ENCODE measurements at places on chromosomes 7 and 10.

DNA sequence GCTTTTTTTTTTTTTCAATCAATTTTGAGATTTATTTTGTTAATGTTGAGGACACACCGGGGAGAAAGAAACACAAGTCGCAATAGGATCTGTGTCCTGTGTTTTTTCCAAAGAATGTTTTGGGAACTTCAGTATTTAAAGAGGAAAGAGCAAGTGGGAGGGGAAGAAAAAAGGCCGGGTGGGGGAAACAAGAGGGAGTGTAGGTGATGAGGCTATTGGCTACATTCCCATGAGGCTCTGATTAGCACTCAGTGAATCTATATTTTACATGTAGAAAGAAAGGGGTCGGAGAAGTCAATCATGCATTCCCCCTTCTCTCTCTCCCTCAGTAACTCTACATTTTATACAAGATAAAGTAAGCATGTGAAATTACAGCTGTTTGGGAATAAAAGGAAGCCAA is 4.1 kb downstream of the ZNF680 start:
- no peak for DNase-seq

DNA sequence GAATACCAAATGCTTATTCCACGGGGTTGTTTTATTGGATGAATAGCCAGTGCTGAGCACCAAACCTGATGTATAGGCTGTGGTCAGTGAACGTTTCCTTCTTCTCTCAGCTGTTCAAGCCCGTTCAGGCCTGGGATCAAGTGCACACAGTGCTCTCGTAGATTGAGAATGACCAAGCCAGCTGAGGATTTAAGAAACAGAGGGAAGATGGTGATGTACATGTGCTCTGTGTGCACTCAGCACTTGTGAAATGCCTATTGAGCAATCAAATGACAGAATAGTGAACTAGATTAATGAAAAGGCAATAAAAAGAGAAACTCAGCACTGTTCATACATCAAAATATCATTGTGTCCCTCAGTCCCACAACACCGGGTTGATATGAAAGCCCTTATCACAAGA is 302.5 kb downstream of the BMPER start:
- DNase-seq = no peak

DNA sequence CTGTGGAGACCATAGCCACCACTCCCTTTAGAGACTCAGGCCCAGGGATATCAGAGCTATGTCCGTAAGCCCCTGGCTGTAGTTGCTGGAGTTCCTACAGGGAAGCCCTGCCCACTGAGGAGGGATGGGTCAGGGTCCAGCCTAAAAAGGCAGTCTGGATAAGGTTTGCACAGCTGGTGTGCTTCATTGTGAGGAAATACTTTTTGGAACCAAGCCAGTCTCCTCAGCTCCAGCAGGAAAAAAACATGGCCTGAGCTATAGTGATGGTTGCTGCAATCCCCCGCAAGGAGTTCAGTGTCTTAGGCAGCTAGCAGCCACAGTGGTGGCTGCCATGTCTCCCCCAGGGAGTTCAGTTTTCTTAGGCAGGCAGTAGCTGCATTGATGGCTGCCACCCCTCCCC is 52.6 kb upstream of the CYP2C8 start:
- DNase-seq = no peak

GRCh38 chr10:125765835-125766234 is 9.8 kb downstream of the MMP21 start:
- DNase-seq = no peak

DNA sequence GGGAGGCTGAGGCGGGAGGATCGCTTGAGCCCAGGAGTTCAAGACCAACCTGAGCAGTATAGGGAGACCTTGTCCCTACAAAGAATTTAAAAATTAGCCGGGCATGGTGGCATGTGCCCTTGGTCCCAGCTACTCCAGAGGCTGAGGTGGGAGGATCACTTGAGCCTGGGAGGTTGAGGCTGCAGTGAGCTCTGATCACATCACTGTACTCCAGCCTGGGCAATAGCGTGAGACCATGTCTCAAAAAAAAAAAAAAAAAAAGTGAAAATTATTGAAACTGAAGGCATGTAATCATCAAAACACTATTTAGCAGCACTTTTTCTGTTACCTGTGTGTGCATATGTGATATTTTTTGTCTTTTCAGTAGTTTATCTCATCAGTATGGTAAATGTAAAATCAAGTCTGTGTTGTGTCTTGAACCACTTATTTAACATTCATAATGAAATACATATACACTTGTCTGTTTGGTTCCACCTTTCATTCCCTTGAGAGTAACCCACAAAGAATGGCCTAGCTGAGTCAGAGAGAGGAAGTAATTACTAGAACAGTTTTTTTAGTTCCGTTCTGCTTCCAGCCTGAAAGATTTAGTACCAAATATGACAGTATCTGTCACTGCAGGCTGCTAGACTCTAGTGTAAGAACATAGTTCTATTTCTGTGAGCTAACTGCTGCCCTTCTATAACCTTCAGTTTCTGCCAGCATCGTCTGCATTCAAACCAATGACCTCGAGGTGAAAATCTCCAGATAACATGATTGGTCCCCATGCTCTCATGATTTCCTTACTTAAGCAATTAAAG is 68.6 kb downstream of the MMRN2 start:
- no peak for DNase-seq

DNA sequence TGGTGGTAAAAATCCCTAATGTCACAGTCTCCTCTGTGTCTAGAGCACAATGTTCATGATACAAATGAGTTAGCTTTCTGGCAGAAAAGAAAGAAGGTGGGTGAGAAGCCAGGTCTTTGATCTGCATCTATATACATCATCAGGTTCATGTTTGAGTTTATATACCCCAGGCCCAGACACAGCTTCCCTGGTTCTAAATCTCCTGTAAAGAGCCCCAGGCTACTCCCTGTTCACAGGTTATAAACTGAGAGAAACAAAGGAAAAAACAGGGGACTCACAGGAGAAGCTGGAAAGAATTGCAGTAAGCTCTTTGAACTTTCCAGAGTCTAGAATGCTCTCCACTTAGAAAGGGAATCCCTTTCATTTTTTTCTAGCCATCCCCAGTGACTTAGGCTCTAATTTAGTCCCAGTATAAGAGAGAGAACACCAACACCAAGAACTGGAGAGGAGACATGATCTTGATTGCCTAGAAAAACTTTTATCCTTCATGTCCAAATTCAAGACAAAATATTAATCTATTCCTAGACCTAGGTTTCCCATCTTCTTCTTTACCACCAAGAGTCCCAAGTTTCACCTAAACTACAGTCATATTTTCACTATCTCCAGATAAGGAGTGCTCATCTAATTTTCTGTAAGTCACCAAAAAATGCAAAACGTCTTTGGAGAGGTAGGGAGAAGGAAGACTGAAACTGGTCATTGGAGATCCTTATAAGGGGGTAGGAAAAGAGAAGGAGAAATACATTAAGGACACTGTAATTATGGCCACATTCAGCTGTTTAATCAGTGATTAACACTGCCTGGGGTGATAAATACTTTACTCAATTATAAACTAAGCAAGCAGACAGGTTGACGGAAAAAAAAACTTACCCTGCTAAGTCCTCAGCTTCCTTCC is 469 bp downstream of the MSS51 start:
- DNase-seq = no peak

GRCh38 chr10:99328579-99329303 is 415 bp upstream of the CNNM1 start:
- DNase-seq = no peak

GRCh38 chr7:5435291-5436002 is 11.8 kb upstream of the TNRC18 start:
- no peak for DNase-seq

GRCh38 chr10:16049782-16050181 is 189.5 kb upstream of the MINDY3 start:
- DNase-seq = no peak

DNA sequence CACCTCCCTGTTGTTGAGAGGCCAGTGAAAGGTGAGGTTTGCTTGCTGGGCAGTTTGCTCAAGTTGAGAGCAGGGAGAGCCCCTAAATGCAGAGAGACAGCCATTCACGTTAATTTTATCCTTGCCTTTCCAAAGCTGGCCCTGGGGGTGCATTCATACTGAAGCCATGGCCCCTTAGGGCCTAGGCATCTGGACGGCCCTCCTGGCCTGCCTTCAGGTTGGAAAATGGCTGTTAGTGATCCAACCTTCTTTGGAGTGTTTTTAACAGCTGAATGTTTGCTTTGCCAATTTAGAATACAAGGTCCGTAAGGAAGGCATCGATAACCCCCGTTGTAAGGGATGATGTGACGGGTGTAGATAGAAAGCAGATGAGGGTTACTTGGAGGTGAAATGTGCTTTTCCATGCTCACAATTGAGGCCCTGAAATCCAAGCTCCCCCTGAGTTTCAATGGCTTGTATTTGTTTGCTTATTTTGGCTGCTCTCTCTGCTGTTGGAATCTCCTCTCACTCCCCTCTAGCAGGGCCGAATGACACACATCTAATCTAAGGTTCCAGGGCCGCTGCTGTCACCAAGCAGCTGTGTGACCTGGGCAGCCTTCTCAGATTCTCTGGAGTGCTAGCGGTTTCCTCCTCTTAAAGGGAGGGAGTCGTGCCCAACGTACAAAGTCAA is 171.6 kb upstream of the MKI67 start:
- no peak for DNase-seq

GRCh38 chr7:159143780-159144757 is 598 bp downstream of the VIPR2 start:
- DNase-seq = no peak

GRCh38 chr10:105968666-105969065 is 1195.8 kb downstream of the SORCS1 start:
- DNase-seq = no peak

DNA sequence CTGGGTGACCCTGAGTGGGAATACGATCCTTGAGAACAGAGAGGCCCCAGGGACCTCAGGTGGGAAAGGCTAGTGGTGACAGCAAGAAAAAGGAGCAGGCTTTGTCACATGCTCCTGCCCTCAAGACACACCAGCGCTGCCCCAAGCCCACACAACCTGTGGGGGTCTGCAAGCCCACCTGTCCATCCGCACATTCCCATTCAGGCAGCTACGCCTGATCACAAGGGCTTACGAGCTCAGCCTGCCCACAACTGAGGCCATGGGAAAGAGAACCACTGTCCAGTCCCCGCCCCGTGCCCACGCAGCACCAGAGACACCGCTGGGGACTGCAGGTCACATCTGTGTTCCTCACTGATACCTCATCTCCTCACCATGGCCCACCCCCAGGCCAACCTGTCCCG is 26.7 kb downstream of the EBF3 start:
- DNase-seq = no peak

GRCh38 chr10:70458329-70459060 is 17.0 kb upstream of the NODAL start:
- no peak for DNase-seq

- no peak for DNase-seq
Measured at GRCh38 chr7:80934321-80934720, 15.5 kb upstream of the SEMA3C start.

- peak; percentile 22 for DNase-seq
Measured at GRCh38 chr7:38330861-38331621, 57.6 kb upstream of the TARP start.

- no peak for DNase-seq
Measured at GRCh38 chr7:39816462-39817060, 133.5 kb upstream of the CDK13 start.

DNA sequence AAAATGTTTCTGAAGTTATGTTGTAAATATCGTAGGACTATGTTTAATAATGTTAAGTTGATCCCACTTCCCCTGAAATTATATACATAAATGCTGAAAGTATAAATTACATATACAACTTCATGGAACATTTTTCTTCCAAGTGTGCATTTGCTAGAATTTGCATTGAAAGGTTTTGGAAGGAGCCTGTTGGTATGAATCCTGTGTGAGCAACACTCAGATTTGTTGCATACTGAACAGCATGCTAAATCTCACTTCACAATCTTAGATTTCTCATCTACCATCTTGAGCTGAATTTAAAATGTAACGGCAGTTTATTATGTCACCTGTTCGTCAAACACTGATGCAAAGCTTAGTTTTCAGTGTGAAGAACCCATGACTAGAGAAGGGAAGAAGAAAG is 172.6 kb downstream of the MALRD1 start:
- no peak for DNase-seq

DNA sequence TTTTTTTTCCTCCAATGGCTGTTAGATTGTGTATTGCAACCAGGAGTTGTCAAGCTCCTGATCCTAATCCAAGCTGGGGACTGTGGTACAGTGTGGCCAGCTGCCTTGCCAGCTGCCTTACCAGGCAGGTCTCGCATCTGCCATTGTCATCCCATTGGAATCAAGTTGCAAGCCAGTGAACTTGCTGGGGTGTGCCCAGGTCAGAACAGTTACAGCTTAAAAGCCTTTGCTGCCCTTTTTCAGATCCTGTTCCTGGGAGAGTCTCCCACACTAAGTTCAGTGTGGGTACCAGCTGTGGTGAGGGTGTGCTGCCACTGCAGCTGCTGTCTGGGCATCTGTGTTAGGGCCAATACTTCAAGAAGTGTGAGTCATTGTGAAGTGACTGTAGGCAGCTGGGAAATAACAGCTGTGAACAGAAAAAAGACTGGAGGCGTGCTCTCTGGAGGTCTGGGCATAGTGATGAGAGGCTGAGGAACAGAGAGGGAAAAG is 72.8 kb downstream of the CCNY start:
- DNase-seq = no peak

DNA sequence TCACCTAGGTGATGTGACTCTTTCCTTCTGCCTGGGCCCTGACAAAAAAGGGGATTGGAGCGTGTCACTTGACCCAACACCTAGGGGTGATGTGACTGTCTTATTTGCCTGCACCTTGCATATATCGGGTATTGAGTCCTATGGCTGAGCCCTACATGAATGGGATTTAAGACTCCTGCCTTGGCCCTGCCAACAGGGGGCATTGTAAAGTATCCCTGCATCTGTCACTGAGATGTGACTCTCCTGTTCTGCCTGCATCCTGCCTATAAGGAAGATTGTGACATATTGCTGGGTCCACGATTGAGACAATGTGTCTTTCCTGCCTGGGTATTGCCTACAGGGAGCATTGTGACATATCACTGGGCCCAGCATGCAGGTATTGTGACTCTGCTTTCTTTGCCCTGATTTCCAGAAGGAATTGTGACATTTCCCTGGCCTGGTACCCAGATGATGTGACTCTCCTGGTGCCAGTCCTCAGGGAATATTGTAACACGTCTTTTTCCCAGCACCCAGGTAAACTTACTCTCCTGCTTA is 14.2 kb upstream of the ZNF107 start:
- no peak for DNase-seq

- no peak for DNase-seq
Measured at GRCh38 chr7:38600741-38601140, 30.4 kb downstream of the AMPH start.

- DNase-seq = no peak
Measured at GRCh38 chr10:81548160-81548559, 326.8 kb upstream of the NRG3 start.

DNA sequence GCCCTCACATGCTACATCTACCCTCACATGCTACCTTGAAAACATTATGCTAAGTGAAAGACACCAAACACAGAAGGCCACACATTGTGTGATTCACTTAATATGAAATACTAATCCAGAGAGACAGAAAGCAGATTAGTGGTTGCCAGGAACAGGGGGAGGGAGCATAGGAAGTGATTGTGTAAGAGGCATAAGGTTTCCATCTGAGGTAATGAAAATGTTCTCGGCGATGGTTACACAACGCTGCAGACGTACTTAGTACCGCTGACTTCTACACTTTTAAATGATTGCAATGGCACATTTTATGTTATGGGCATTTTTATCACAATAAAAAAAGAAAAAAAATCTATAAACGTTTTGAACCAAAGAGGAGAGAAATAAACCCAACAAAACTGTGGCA is 742.3 kb downstream of the TYW1 start:
- DNase-seq = no peak
